ENCODE measurements at places on chromosomes 12 and 14. TPM values are rescaled to one million over a fixed set of nuclear protein-coding genes. Genes with fewer than 3 reads are reported as not detected.

GRCh38 chr14:91750634-91751198 is 18.8 kb upstream of the CATSPERB start:
- no peak for DNase-seq

DNA sequence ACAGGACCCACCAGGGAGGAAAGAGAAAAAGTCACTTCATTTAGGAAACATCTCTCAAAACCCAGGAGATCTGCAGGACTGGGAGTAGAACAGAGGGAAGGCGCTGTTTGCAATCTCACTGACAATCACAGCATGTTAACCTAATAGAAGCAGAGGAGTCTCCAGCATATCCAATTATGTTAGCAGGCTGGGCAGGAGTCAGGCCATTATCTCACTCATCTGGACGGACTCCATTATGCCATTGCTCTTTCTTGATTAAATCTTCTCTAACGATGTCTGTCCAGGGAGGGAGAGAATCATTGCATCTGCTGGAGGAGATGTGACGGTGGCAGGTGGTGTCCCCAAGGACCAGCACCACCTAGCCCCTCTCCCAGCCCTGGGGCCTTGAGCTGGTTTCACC is 203.8 kb upstream of the SFSWAP start:
- no peak for DNase-seq

GRCh38 chr12:9244894-9245293 is 36.7 kb upstream of the PZP start:
- DNase-seq: no peak

DNA sequence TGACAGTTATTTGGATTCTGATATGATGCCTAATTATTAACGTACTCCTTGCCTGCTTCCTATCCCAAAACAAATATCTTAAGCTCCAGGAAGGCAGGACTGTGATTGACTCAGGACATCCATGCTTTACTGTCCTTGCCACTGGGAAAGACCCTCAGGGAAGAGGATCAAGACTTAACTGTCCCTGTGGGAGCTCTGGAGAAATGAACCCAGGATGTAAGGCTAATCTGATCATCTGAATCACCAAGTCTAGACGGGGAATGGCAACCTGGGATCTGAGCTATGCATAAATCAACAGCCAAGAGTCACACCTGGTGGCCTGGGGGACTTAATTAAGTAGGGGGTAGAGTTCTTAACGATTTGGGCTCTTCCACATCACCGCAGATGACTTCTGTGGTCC is 153.2 kb upstream of the BCL2L14 start:
- DNase-seq: no peak

Gene TNFRSF1A
- 71.4 TPM for total RNA-seq

DNA sequence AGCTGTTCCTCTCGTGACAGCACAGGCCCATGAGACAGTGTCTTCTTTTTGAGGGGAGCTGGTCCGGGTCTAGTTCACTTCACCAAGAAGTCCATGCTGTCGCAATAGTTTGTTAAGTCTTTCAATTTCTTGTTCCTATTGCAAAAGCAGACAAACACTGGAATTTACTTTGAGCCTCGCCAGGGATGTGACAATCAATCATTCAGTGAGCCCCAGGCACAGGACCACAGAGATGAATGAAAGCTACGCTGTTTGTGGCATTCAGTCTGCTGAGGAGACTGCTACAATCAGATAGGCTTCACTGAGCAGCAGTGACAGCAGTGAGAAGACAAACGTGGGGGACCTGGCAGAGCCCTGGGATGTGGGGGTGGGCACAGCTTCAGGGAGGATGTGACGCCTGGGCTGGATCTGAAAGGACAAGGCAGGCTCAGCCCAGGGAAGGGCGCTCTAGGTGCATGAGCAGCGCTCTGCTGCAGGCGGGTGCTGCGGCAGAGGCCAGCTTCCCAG is 35.5 kb downstream of the TCTN1 start:
- no peak for DNase-seq

GRCh38 chr14:51613416-51613815 is 38.3 kb upstream of the FRMD6 start:
- no peak for DNase-seq

DNA sequence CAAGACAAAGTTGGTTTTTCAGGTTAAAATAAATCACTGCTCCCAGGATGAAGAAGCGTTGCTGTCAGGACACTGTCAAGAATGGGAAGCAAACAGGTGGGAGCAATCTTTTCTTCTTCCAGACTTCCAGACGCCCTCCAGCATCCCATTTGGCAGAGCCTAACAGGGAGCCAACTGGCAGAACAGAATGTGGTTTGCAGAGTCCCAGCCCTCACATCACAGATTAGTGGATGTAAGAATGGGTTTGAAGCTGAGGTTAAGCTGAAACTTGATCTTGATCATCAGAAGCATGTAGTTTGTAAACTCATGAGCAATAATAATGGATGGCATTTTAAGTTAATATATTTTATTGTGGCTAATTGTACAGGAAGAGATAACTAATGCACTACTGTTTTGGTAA is 636.4 kb downstream of the SLC6A15 start:
- DNase-seq: no peak

- peak; percentile 53 for DNase-seq
These were observed 47.8 kb upstream of the EML1 start for GRCh38 chr14:99745307-99745951.

- no peak for DNase-seq
These were observed 30.7 kb downstream of the P2RX4 start for GRCh38 chr12:121240484-121241101.

GRCh38 chr12:52200086-52200780 is 8.4 kb upstream of the KRT80 start:
- DNase-seq: no peak

GRCh38 chr14:105474483-105475268 is at the start of gene CRIP2:
Gene CRIP2, plus strand, starts transcription at chr14:105474821. Its CDS starts 42 bp downstream, at chr14:105474863.
- DNase-seq: no peak

Gene KCNH3
- 0.13 TPM for total RNA-seq

DNA sequence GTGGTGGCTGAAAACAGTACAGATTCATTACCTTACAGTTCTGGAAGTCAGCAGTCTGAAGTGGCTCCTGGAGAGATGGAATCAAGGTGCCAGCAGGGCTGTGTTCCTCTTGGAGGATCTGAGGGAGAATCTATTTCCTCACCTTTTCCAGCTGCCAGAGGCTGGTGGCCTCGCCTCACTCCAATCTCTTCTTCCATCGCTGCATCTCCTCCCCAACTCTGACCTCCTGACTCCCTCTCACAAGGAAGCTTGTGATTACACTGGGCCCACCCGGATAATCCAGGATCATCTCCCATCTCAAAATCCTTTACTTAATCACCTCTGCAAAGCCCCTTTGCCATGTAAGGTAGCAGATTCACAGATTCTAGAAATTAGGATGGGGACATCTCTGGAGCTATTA is 11.4 kb upstream of the NCOR2 start:
- no peak for DNase-seq

Gene LMO3
- not detected for total RNA-seq

Gene GLIPR1
- total RNA-seq: 1.3 TPM

Gene CCDC197
- total RNA-seq: not detected

- DNase-seq: no peak
These were observed 369 bp downstream of the DEPDC4 start for GRCh38 chr12:100266585-100266834.
